ENCODE measurements at places on chromosomes 6 and 20. TPM values are rescaled to one million over a fixed set of nuclear protein-coding genes. Genes with fewer than 3 reads are reported as not detected.
A peak's percentile ranks its signal among the peaks of the same experiment; 100 is the strongest.

CFAP61 gene
- 0.36 TPM for polyA plus RNA-seq

- DNase-seq: no peak
- H3K4me3 ChIP-seq: no peak overlapping the region
- no peak overlapping the region for H3K27ac ChIP-seq
- H3K27me3 ChIP-seq: no peaks in the 10 kb centered on the region
Observed at GRCh38 chr20:8862092-8862491, 206.8 kb upstream of the PLCB4 start.

- no peaks in the 10 kb centered on the region for H3K36me3 ChIP-seq
- no peaks in the 10 kb centered on the region for H3K4me1 ChIP-seq
- no peak overlapping the region for H3K4me3 ChIP-seq
- DNase-seq: no peak
- peaks cover 2% of the 10 kb centered on the region for H3K27me3 ChIP-seq
Observed at GRCh38 chr20:1422753-1423152, 29.9 kb upstream of the FKBP1A start.

- no peak overlapping the region for H3K27ac ChIP-seq
- no peak overlapping the region for H3K4me3 ChIP-seq
- H3K4me1 ChIP-seq: peaks cover 8% of the 10 kb centered on the region
Observed at GRCh38 chr6:44062771-44063560, 64.3 kb downstream of the MRPL14 start.

- peaks cover 26% of the 10 kb centered on the region for H3K4me1 ChIP-seq
- no peaks in the 10 kb centered on the region for H3K36me3 ChIP-seq
- DNase-seq: no peak
- H3K4me3 ChIP-seq: no peak overlapping the region
- peak overlapping the region; percentile 66 for H3K27ac ChIP-seq
Observed at GRCh38 chr6:35718911-35719381, 17.9 kb upstream of the ARMC12 start.

DNA sequence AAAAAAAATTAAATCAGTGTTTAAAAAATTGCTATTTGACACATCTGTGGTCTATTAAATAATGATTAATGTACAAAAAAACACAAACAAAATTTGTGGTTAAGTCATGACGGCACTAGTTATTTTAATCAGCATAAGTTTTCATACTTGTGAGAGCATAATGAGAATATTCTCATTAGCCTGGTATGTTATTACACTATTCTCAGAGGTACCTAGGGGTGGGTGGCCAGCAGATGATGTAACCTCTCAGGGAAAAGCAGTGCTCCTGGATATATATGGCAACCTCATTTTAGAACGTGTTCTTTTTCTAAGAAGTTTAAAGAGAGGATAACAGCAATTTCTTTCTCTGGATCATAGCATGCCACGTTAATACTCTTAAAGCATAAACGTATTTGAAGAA is 109.2 kb downstream of the GJA1 start:
- no peak overlapping the region for H3K4me3 ChIP-seq
- H3K4me1 ChIP-seq: no peaks in the 10 kb centered on the region
- no peaks in the 10 kb centered on the region for H3K27me3 ChIP-seq
- no peaks in the 10 kb centered on the region for H3K36me3 ChIP-seq
- no peak overlapping the region for H3K27ac ChIP-seq
- DNase-seq: no peak

DNA sequence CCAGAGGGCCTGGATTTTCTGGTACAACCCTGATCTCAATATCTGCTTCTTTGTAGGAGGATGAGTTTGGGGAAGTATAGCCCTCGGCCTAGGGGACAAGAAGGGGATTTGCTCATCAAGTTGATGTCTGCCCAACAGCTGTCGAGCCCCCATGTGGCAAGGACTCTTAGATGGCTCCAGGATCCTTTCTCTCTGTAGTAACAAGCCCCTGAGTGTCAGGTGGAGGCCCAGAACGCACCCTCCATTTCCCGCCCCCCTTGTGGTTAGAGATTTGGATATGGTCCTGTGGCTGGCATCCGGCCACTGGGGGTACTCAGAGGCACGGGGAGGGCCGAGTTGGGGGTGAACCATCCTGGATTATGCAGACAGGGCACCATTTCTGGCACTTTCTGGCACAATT is 50.1 kb downstream of the CTCFL start:
- no peaks in the 10 kb centered on the region for H3K4me1 ChIP-seq
- DNase-seq: no peak
- H3K36me3 ChIP-seq: no peaks in the 10 kb centered on the region
- no peak overlapping the region for H3K4me3 ChIP-seq
- H3K27ac ChIP-seq: no peak overlapping the region
- H3K27me3 ChIP-seq: peaks cover 4% of the 10 kb centered on the region

All from large intestine (tissue), 12 donors.